ENCODE measurements at places on chromosomes 7 and 10.

GRCh38 chr7:98740643-98741042 is 123.6 kb downstream of the NPTX2 start:
- no peak for DNase-seq

DNA sequence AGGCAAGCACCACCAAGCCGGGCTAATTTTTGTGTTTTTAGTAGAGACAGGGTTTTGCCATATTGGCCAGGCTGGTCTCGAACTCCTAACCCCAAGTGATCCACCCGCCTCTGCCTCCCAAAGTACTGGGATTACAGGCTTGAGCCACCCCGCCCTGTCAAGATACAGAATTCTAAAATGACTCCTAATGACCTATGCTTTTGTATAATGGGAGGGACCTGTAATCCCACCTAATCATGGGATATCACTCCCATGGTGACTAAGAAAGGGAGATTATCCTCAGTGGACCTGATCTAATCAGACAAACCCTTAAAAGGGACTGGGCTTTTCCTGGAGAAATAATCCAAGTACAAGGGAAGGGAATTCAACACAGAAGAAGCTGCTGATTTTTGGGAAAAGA is 28.8 kb downstream of the SAMD8 start:
- no peak for DNase-seq

DNA sequence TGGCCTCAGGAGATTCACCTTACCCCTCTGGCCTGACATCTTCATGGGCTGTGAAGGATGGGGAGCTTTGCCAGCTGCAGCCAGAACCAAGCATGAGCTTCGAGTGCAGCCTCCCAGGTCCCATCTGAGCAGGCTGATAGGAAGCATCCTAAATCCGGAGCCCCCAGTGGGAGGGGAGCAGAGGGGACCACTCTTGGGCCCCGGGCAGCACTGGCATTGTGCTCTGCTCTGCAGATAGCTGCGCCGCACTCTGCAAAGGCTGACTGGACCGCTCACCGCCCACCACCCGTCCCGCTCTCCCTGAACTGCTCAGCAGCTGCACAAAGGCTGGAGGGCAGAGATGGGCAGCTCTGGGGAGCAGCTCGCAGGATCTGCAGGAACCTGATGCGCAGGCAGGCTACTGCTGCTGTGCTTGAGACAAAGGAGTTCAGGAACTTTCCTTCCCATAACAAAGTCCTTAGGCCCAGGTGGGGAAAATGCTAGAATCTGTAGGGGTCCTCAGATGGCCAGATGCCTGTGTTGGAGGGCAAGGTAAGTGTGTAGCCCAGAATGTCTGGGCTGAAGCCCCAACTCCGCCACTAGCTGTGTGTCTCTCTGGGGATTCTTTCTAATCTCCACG is 51.8 kb downstream of the ARHGAP22 start:
- no peak for DNase-seq

GRCh38 chr10:21298701-21299100 is 226.8 kb downstream of the SKIDA1 start:
- DNase-seq, result no peak

- no peak for DNase-seq
Measured at GRCh38 chr7:158963771-158964241, 107.4 kb downstream of the DYNC2I1 start.

DNA sequence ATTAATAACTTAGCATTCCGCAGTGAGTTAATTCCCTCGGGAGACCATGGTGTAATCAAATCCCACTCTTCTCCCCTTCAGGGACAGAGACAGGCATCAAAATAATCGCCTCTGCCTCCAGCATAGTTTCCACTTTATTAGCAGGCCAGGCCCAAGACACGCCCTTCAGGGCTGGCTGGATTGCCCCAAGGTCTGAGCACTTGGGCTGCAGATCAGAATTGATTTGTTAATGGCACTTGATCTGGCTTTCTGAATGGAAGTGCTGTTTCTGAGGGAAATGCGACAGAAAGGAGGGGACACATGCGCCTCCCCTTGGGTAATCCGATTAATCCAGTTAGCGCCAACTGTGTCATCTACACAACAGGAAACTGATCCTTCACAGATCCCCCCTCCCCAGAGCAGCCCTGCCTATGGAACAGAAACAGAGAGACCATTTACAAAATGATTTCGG is 15.6 kb downstream of the CHAT start:
- DNase-seq, result no peak

DNA sequence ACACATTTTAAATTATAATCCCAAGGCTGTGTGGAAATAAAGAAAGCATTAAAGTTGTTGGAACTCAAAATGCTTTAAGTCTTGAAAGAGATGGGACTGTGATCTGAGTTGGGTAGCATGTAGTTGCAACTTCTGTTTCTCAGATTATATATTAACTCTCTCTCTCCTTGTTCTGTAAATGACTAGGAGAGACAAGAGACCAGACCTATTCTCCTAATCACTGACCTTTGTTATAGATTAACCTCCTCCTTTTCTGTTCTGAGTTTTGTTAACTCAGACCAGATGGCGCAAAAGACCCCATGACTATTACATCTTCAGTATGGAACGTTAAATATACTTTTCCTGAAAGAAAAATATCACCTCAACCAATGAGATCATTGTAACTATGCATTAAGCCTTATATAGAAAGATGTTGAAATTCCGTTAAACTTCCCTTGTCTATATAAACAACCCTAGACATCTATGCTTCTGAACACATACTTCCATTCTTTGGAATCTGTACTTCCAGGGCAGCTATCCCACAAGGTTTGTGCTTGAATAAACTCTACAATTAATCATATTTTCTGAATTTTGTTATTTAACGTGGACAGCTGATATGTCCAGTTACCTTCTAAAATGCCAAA is 143.5 kb upstream of the TRIM24 start:
- DNase-seq, result no peak

DNA sequence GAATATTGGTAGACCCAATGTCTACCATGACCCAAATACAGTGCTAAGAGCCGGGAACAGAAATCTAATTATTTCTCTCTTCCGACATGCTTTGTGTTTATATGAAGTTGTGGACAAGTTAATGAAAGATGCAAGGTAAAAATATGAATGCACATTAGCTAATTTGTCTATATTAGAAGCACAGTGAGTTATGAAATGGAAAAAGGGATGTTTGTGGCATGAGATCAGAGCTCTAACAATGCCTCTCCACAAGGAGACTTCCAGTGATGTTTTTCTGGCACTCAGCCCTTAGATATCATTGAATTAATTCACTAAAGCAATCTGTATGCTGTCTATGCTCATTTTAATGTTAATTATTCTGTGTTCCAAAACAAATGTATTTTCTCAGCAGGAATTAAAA is 897.2 kb downstream of the CNTNAP2 start:
- no peak for DNase-seq

DNA sequence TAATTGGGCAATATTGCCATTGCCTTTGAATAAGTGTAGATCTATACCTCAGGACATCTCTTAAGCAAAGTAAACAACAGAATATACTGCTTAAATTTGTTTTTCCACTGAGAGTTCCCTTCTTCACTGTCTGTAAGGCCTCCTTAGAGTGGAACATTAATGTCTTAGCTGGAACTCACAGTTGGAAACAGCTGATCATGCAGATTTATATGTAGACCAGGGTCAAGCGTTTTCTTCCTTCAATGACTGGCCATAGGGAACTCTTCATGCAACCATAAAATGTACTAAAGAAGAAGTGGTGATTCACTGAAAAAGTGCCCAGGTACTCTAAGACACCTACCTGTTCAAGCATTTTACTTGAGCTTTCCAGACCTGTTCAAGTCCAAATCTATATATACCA is 18.3 kb upstream of the TBX20 start:
- no peak for DNase-seq

DNA sequence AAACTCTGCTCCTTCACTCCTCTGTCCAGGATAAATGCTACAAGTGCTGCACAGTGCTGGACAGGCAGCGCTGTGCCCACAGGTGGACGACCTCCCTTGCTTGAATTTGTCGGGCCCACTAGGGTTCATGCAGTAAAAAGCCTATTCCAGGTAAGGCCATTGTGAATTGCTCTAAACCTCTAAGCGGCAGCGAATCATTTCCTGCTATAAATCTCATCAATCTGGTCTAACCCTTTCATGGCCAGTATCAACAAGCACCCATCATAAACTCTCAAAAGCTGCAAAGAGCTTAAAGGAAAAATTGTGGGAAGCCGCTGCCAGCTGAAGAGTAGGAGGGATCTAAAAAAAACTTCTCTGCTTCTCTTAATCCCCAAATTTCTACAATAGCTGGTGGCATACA is 134.2 kb downstream of the SLC25A13 start:
- DNase-seq, result no peak

- DNase-seq, result no peak
Measured at GRCh38 chr10:21473135-21473534, 52.3 kb downstream of the SKIDA1 start.

DNA sequence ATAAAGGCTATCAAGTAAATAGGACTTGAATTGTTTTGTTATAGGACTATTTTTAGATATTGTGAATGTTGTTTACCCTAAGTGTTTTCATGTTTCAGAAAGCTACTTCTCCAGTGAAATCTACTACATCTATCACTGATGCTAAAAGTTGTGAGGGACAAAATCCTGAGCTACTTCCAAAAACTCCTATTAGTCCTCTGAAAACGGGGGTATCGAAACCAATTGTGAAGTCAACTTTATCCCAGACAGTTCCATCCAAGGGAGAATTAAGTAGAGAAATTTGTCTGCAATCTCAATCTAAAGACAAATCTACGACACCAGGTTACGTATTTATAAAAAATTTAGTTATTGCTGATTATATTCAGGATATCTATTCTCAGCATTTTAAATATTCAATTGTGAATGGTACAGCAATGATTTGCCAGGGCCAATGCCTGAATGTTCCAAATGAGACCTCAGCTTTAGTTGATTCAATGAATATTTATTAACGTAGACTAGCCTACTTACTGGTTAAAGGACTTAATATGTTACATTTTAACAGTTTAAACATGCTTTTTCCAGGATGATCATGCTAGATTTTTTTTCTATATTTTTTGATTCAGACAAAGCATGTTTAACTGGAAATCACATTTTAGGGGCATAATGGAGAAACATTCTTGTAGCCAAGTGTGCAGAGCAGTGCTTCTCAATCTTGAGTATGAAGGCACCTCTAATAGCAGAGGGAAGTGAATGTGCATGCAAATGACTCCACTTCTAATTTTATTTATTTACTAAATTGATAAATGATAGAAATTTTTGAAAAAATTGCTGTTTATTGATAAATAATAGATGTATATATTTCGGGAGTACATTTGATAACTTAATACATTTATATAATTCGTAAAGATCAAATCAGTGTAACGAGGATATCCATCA is 18.2 kb downstream of the ANLN start:
- DNase-seq, result no peak

DNA sequence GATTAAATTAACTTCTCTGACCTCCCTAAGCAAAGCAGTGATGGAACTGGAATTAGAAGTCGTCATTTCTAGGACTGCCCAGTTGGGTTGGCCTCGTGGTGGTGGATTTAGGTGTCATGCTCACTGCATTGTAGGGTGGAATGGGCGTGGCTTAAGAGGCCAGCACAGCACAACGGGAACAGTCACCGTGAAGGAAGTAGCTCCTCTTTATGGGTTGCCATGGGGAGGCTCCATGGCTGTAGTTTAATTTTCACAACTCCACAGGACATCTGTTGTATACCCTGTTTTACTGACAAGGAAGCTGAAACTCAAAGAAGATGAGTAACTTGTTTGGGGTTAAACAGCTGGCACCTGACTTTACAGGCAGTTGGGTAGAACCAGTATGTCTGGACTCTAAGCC is 208.3 kb downstream of the CELF2 start:
- DNase-seq, result no peak

GRCh38 chr10:48802611-48803071 is 118.0 kb downstream of the WDFY4 start:
- DNase-seq, result no peak

DNA sequence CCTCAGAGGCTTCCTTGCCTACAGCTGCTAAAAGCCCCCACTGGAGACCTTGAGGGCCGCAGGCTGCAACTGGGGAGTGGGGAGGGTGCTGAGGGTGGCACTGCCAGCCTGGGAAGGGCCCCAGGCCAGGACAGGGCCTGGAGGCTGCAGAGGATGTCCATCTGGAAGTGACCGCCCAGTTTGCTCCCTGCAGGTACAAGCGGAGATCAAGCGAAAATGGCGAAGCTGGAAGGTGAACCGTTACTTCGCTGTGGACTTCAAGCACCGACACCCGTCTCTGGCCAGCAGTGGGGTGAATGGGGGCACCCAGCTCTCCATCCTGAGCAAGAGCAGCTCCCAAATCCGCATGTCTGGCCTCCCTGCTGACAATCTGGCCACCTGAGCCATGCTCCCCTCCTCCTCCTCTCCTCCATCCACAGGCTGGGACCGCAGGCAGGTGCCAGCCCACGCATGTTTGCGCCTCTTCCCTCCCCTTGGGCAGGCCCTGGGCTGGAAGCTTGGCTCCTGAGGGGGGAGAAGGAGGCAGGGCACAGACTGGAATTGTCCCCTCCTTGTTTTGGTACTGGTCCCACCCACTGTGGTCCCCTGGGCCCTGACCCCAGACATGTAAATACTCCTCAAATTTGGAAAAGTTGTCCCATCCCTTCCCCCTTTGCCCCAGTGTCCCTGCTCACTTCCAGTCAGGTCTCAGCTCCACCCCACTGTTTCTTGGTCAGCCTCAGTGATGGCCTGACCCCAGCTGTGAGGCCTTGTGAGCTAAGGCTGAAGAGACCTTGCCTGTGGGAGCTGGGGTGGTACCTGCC is 54.4 kb downstream of the ADCYAP1R1 start:
- no peak for DNase-seq

GRCh38 chr7:112031689-112032088 is 174.5 kb downstream of the DOCK4 start:
- DNase-seq, result no peak

- DNase-seq, result peak; percentile 11
Measured at GRCh38 chr7:158649279-158649678, 55.3 kb downstream of the NCAPG2 start.

GRCh38 chr7:110853263-110853662 is 237.7 kb upstream of the LRRN3 start:
- DNase-seq, result no peak

GRCh38 chr7:137998250-137998649 is 3.6 kb downstream of the CREB3L2 start:
- no peak for DNase-seq

- DNase-seq, result no peak
Measured at GRCh38 chr7:98991141-98991540, 112.8 kb downstream of the TRRAP start.

GRCh38 chr7:144787127-144787526 is 48.7 kb downstream of the TPK1 start:
- no peak for DNase-seq

DNA sequence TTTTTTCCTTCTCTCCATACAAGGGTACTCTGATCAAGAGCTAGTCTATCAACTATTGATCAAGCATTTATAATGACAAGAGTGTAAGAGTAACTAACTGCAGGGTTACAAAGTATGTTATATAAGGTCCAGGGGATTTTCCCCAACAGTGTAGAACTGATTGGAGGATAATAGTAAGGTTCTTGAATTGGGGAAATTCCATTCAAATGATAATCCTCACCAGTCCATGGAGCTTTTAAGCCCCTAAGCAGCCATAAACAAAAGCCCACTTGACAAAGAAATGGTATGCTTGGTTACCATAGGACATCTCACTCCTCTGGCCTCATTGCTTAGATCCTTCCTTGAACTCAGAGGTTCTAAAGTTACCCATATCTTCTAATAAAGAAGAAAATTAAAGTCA is 8.2 kb downstream of the YME1L1 start:
- no peak for DNase-seq

- DNase-seq, result no peak
Measured at GRCh38 chr7:136637813-136638212, 230.6 kb upstream of the CHRM2 start.

GRCh38 chr7:39336442-39336841 is 229.8 kb upstream of the YAE1 start:
- no peak for DNase-seq

Measured in NCI-H774 (cell line).